K562 (cell line): ENCODE measurements at places on chromosomes 3 and 15. TPM values are rescaled to one million over a fixed set of nuclear protein-coding genes. Genes with fewer than 3 reads are reported as not detected.

Gene NR2E3
- total RNA-seq = not detected in 2 replicates

DNA sequence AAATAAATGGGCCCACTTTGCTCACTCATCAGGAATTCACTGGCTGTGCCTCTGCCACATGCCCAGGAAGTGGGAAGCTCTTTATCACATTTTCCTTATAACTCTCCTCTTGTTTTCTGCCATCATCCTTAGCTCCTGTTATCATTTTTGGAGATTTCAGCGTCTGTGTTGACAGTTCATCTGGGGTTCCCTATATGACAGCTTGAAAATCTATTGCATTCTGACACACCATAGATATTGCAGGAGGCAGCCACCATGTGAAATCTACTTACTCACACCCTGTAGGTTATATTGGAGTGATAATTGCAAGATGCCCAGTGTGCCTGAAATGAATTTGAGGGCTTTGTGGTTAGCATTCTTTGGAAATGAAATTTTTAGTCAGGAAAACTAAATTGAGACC lies 132.9 kb downstream of the RYR3 start:
- no peak for DNase-seq

DNA sequence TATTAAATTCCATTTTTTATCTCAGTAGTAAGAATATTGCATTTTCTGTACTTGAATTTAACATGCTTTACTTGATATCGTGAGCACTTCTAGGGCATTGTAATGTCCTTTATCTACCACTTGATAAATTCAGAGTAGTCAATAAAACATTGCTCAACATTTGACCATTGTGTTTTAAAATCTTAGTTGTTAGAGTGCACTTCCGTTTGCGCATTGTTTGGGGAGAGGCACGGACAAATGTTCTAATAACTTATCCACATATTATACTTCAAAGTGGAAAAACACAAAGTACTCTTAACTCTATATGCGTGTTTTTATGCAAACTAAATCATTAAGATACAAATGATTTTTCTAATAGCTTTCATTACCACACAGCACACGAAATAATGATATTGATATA lies 419 bp downstream of the FAM227B start:
- no peak for DNase-seq

DNA sequence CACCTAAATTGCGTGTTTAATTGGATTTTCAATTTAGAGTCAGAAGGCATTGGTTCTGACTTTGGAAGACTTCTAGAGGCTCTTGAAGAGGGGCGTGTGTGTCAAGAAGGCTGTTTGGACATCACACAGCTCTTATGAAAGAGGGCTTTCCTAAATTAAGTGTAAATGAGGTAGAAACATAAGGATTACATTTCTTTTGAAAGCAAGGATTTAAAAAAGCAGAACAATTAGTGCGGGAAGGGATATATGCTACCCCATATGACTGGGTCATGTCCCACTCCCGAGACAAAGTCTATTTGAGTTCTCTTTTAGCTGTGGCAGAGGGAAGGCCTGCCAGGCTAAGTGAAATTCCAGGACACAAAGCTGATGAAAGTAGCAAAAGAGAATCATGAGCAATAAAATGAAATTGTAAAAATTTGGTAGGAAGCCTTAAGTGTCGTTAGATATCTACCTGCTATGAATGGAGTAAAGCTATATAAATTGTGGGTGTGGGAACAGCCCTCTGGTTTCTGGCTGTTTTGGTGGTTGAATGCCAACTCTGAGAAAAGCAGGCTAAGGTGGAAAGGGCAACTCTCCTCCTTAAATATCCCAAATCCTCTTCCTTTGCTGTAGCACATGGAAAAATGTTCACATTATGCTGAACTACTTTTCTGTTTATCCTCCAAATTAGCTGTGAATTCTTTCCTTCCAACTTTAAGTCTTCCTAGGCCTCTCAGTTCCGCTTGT lies 100.6 kb upstream of the TSC22D2 start:
- no peak for DNase-seq

- no peak for DNase-seq
Observed at GRCh38 chr3:107981471-107982111, 109.2 kb downstream of the CD47 start.

Gene TGM4
- total RNA-seq = not detected in 2 replicates

Gene TADA3
- total RNA-seq = 85.8 and 89.7 TPM in 2 replicates
